ENCODE measurements at places on chromosomes 13 and 19.

DNA sequence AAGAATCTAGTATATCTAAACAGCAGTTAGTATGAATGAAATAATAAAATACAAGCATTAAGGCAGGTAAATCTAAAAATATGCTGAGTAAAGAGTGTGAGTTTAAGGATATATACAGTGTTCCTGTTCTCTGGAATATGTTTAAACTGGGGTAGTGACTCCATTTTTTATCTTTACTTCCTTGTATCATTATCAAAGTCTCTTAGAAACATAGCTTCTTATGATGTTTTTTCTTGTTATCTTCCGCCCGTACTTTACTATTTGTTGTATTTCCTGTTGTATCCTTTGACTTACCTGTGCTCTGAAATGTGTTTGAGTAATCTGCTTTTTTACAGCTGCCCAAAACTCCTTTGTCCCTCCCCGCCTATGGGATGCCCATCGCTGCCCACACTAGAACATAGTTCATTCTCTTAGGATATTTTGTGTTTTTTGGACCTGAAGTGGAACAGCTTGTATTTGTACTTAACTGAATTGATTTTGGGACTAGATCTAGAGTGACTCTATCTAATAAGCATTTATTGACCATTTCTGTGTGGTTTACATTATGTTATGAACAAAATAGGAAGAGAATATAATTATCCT lies 80.8 kb downstream of the PDS5B start:
- DNase-seq = no peak

- no peak for DNase-seq
Observed at GRCh38 chr19:51372649-51373504, at the start of gene NKG7. TSS of gene NKG7 (minus strand) at chr19:51372654. CDS start at chr19:51372535, 119 bp downstream.

DNA sequence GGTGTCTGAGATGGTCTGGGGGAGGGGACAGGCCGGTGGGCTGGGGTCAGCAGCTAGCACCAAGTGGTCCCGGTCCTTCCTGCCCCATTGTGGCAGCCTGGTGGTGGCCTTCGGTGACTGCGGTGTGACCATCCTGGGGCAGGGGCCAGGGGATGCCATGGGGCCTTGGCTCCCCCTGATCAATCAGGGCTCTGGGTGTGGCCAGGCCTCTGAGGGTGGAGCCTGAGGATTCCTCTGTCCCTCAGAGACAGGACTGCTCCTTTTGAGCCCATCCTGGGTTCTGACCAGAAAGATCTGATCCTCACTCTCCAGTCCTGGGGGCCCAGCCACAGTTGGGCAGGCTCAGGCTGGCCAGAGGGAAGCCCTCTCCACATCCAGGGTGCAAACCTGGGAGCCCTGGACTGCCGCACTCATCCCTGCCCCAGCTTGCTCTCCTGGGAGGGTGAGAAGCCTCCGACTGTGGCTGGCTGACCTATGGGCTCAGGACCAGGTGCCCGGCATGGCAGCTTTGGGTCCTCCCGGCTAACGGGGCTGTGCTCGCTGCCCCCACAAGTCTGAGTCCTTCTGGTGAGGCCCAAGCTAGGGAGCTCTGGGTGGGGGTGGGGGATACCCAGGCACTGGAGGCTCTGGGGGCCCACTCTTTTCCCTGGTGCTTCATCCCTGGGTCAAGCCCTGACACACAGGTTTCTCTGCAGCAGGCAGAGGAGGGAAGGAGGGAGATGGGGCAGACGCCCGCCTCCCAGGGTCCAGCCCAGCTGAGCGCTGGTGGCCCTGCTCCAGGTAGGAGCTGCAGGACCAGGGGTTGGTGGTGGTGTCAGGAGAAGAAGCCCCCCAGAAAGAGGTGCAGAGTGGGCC lies 59.5 kb downstream of the IER2 start:
- no peak for DNase-seq

DNA sequence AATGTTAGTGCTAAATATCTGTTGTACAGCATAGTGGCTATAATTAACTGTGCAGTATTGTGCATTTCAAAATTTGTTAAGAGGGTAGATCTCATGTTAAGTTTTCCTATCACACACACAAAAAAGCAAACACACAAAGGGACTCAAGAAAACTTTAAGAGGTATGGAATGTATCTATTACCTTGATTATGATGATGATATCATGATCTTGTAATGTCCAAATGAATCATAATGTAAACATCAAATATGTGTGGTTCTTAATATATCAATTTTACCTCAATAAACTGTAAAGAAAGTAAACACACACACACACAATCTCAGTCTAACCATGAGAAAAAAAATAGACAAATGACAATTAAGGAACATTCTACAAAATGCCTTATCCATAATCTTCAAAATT lies 934.6 kb downstream of the SLITRK1 start:
- DNase-seq = no peak

DNA sequence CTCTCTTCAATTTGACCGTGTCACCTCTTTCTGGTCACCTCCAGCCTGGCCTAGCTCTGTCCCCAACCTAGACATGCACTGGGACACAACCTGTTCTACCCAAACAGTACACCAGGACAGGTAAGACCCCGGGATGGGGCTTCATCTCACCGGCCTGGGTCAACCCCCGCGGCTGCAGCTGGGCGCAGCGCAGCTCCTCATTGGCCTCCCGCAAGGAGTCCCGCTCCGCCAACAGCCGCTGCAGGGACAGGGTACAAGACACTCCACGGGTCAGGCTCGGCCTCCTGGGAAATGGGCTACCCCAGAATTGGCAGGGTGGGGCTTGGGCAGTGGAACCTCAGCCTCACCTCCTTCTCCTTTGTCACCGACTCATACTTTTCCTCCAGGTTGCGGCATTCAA lies 7.7 kb downstream of the HOOK2 start:
- no peak for DNase-seq

DNA sequence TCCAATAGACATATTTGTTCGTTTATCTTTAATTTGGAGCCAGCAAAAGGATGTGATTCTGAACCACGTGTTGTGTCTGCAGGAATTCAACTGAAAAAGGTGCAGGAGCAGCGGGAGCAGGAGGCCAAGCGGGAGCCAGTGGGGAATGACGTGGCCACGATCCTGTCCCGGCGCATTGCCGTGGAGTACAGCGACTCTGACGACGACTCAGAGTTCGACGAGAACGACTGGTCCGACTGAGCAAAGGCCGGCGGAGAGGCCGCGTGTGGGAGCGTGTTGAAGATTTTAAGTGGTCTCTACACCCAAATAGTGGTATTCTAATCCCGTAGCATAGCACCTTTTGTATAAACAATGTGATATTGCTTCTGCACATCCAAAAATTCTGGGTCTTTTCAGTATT lies 75.0 kb downstream of the GPR12 start:
- DNase-seq = no peak

DNA sequence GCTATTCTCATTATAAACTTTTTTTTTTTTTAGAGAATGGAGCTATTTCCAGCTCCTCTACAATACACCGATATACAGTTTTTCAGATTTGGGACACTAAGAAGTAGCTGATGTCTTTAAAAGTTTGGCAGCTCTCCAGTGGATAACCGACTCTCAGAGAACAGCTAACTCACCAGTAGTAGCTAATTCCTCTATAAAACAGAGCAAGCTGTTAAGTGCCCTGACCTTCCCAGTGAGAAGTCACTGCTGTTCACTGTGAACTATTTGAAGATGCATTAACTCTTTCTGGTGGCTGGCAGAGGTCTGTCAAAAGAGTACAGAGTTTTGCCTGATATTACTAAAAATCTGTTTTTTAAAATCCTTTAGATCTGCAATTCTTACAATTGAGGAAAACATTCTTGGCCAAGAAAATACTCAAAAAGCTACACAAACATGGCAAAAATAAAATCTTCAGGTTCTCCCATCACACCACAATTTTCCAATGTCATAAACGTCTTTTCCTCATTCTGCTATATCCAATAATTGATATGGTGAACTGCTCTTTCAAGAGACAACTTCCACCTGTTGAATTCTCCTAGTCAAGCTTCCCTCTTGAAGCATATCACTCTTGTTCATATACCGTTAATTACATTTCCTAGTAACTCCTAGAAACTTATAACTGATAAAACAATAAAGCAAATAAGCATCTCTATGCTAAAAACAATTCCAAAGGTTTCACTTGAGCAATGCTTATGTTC lies 44.2 kb downstream of the TBC1D4 start:
- DNase-seq = no peak

DNA sequence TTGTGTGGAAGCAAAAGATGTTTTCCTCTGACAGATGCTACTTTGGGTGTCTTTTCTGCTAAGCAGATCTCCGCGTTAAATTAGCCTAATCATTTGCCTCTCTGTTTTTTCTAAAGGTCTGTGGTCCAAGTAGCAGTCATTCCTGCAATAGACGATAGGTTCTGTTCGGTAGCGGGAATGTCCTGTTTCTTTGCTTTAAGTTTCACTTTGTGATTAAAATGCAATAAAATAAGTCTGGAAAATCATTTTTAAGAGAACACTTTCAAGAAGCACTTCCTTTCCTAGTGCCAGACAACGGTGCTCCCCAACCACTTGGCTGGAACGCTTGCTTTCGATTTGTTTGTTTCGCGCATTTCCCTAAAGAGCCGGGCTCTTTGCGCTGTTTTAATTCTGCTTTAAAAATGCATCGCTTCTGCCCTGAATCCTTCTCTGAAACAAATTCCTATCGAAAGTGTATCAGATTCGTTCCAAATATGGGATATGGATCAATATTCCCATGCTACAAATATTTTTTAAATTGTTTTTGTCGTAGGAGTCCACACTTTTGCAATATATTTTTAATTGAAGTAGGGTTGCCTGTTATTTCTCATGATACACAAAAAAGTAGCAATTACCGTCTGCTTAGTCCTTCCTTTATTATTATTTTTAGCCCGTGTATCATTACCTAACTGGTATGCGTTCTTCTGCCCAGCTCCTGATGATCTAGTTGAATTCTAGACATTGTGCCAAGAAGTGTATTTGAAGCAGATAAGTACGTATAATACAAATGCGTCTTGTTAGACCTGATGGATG lies 14.2 kb downstream of the ZIC2 start:
- DNase-seq = no peak

- DNase-seq = no peak
Observed at GRCh38 chr13:110616103-110617101, 1.1 kb downstream of the NAXD start.

- DNase-seq = no peak
Observed at GRCh38 chr13:27022571-27023311, 148.9 kb downstream of the USP12 start.

GRCh38 chr13:113245849-113246796 lies 36.7 kb downstream of the CUL4A start:
- DNase-seq = no peak

- DNase-seq = no peak
Observed at GRCh38 chr19:24003537-24003936, 83.5 kb upstream of the ZNF254 start.

DNA sequence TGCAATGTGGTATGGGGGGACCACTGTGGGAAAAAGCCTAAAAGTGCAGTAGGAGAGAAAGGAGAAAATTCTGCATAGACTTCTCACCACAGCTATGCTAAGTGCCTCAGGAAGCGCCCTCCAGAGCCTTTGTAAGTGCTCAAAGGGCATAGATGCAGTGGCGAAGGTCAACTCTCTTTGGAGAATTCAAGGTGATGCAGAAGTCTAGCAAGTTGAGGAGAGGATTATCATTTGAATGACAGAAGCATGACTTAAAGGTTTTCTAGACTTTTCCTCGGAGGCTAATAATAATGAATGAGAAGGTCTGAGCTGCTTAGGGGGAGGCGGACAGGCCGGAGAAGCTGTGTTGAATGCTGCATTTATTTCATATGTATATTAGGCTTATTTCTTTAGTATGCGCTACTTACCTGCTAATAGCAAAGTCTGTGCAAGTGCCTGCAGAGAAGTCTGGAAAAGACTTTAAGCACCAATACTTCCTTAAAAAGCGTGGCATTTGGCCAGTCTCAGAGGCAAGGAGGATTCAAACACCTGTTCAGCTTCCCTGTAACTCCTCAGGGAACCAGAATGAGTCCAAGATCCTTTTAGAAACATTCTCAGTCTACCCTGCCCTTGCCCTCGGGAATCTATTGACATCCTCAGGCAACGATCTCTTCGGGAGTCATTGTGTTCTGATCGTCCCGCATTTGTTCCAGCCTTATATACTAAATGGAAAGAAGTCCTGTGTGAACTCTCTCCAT lies 56.2 kb downstream of the FLT1 start:
- DNase-seq = no peak

DNA sequence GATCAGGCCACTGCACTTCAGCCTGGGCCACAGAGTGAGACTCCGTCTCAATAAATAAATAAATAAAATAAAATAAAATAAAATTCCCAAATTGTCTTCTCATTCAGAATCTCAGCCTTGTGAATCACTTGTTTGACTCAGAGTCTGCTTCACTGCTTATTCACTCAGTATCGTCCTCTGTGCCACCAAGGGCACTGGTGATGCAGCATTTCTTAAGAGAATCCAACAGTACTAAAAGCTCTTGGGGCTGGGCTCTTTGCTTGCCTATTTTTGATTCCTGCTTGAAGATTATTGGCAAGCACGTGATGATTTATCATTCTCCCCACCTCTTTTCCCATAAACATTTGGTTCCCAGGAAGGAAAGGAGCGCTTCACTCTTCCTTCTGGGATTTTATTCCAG lies 54.8 kb upstream of the HMGB1 start:
- DNase-seq = no peak

DNA sequence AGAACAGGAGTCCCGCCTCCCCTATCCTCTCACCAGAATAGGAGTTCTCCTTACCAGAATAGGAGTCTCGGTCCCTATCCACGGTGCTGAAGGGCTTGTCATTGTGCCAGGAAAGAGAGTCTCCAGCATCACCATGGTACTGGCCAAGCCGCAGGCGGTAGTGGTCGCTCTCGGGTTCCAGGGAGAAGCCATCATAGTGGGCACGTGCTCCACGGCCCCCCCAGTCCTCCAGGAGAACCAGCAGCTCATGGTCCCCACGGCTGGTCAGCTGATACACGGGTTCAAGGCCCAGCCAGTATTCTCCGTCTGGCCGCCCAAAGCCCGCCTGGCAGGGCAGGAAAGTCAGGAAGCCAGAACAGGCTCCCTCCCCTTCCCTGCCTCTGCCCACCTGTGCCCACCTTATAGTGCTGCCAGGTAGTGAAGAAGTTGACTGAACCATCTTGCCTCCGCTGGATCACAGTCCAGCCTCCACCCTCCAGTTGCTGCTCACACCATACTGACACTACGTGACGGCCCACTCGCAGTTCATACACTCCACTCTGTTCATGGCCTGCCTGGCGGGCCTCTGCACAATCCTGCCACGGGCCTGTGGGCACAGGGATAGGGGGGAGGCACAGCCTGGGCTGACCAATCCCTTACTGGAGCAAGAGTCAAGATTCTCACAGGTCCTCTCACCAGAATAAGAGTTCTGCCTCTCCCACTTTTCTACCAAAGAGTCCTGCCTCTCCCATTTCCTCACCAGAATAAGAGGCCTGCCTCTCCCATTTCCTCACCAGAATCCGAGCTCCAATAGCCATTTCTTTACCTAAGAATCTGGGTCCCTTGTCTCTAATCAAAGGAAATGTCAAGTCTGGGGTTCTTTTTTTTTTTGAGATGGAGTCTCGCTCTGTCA lies 7.4 kb downstream of the SHFL start:
- no peak for DNase-seq

DNA sequence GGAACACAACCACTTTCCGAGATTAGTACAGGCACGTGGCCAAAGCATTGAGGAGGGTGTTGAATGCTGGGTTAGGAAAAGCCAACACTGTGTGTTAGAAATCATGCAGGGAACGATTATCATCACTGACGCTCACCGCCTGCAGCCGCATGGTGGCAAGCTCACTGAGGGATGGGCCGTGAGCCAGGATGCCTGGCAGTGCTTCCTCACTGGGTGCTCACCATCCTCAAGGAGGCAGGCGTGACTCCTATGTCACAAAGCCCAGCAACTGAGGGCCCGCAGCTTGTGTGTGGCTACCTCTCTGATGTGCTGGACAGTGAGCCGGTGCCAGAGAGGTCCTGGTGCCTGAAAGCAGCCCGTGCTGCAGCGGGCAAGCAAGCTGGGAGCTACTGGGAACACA lies 30.4 kb upstream of the TIMM44 start:
- DNase-seq = no peak
